Type B pancreatic cell (in vitro differentiated cells): ENCODE measurements at places on chromosomes 7 and 10.

GRCh38 chr7:4830176-4830575 lies 31.7 kb downstream of the PAPOLB start:
- peak; percentile 81 for DNase-seq

DNA sequence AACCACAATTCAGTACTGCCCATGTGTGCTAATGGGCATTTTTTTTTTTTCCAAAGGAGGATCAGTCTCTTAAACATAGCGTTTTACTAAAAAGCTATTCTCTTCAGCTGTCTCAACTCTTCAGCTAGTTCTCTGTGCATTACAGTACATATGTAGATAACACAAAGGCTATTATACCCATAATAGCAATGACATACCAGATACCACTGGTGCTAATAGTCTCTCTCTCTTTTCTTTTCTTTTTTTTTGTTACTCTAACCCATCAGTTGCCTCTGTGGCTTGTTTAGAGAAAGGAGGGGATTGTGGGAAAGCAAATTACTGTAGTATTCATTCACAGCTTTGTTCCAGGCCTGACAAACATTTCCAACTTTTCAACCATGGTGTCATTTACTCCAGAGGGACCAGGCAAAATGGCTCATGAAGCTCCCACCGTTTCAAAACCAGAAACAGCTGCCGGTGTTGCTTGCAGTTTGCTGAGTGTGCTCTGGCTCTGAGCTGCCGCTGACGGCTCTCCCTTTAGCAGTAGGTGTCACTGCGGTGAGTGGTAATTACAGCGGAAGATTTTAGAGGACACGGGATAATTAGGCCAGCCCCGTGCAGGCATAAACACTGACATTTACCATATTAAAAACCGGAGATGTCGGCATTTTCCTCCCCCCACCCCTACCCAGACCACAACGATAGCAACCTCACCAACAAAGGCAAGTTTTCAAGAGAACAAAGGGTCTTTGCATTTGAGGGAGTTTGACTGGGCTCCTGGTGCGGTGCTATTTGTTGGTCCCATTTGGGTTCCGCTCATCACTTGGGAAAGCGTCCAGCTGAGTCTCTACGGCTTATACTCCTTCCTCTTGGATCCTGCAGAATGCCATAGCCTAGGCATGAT lies 1005.5 kb downstream of the KCNMA1 start:
- DNase-seq: no peak

DNA sequence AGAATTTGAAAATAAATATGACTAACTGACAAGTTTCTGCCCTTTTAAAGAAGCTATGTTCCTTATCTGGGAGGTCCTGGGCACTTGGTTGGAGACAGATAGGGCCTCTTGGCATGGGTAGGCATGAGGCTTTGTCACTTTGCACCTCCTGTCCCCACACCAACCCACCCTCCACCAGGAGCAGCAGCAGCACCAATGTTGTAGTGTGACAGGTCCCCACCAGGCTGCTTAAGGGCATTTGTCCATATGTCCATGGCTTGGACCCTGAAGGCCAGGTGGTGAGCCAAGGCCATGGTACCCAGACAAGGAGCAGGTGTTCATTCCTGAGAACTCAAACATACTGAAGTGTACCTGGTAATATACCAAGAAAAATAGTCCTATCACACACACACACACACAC lies 629.1 kb downstream of the ACTR3B start:
- no peak for DNase-seq

- no peak for DNase-seq
These were observed 42.9 kb downstream of the BLNK start for GRCh38 chr10:96228408-96228994.

DNA sequence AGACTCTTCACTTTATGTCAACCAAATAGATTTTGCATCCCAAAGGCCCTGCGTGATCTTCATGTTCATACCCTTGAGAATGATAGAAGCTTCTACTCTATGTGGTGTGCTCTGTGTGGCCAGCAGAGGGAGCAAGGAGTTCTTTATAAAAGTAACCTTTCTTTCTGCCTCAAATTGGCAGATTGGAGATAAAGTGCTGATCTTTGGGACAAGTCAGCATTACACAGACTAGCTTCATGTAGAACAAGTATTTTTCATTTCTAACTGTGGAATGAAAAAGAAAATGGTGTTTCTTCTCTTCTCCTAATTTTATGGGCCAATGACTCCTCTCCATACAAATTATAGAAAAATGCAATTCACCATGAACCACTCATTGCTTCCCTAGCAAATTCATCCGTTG lies 1214.1 kb downstream of the SORCS1 start:
- DNase-seq: no peak

DNA sequence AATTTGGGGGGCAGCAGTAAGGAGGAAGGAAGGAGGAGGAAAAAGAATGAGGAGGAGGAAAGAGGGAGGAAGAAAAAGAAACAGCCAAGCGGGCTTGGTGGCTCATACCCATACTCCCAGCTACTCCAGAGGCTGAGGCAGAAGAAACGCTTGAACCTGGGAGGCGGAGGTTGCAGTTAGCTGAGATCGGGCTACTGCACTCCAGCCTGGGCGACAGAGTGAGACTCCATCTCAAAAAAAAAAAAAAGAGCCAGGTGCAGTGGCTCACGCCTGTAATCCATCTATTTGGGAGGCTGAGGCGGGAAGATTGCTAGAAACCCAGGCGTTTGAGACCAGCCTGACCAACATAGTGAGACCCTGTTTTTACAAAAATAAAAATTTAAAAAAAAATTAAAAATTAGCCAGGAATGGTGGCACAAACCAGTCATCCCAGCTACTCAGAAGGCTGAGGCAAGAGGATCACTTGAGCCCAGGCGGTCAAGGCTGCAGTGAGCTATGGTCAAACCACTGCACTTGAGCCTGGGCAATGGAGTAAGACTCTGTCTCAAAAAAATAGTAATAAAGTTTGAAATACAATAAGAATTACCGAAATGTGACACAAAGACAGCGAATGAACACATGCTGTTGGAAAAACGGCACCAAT lies 14.1 kb upstream of the CRCP start:
- no peak for DNase-seq

- no peak for DNase-seq
These were observed 42.4 kb downstream of the P4HA1 start for GRCh38 chr10:73054286-73054685.

GRCh38 chr10:120606051-120606764 lies 149.2 kb downstream of the PLPP4 start:
- no peak for DNase-seq

- DNase-seq: no peak
These were observed 45.8 kb upstream of the PRSS58 start for GRCh38 chr7:142303650-142304049.

DNA sequence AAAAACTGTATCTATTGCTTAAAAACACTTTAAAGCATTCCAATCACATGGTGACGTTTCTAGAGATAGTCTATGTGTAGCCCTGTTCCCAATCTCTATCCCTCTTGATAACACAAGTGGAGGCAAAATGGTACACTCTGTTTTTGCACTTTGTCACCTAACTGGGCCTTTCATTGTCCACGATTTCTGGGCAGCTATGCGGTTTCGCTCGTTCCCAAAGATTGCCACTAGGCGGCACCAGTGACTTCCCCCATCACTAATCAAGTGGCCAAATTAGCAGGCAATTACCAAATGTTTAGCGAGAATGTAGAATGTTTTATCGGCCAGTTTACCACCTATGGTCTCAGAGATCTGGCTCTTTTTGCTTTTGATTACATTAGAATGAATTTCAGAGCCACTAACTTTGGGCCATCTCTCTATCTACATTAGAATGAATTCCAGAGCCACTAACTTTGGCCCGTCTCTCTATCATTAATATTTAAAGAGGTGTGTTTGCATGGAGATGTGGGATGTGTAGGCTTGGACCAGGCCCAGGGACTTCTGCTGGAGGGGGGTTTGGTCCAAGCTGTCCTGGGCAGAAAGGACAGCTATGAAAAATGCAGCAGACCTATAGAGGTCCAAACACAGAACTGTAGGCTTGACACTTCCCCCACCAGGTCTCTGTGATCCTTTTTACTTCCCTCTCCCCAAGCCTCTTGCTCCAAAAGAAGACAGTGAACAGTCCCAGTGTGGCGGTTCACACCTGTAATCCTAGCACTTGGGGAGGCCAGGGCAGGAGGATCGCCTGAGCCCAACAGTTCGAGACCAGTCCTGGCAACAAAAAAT lies 90.1 kb downstream of the EPC1 start:
- DNase-seq: no peak

GRCh38 chr7:27202862-27203134 lies 2.9 kb upstream of the HOXA13 start:
- DNase-seq: no peak

GRCh38 chr7:122438006-122438405 lies 133.5 kb upstream of the FEZF1 start:
- no peak for DNase-seq

GRCh38 chr7:25804154-25804553 lies 347.8 kb upstream of the NFE2L3 start:
- no peak for DNase-seq

- no peak for DNase-seq
These were observed 107.0 kb upstream of the KIF5B start for GRCh38 chr10:32163071-32163761.

DNA sequence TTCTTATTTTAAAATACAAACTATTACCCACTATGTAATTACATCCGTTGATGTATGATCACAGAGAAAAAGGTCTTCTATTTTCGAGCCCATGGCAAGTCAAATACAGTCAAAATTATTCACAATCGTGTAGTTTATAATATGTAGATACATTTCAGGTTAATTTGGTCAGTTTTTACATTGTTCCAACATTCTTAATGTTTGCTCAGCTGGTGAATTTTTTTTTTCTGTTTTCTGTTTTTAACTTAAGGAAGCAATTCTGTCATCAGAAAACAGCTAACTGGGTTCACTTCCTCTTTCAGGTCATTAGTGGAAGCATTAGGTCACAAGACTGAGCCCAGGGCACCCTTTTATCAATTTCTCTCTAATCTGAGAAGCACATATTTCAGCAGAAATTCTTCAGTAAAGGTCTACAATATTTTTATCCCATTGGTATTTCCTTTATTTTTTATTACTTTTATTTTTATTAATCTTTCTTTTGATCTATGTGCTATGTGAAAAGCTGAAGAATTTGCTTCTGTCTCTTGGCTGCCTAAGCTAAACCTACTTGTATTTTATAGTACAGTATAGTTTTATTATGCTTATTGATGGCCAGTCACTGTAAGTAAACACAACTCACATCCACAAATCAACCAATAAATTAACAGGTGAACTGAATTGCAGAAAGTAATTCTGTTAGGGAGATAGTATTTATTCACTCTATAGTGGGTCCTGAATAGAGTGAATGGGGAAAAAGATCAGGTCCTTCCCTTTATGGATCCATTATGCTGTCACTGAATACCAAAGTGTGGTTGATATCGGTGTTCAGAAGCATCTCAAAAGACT lies 84.6 kb downstream of the ICA1 start:
- DNase-seq: no peak

GRCh38 chr10:110695539-110695886 lies 51.4 kb downstream of the RBM20 start:
- no peak for DNase-seq

- DNase-seq: no peak
These were observed 19.4 kb upstream of the FRAT2 start for GRCh38 chr10:97353945-97354344.

- DNase-seq: no peak
These were observed 119.5 kb downstream of the CCSER2 start for GRCh38 chr10:84447701-84448400.

GRCh38 chr7:67392596-67393438 lies 396.2 kb downstream of the TYW1 start:
- no peak for DNase-seq

GRCh38 chr7:136399385-136399784 lies 422.2 kb upstream of the MTPN start:
- no peak for DNase-seq

DNA sequence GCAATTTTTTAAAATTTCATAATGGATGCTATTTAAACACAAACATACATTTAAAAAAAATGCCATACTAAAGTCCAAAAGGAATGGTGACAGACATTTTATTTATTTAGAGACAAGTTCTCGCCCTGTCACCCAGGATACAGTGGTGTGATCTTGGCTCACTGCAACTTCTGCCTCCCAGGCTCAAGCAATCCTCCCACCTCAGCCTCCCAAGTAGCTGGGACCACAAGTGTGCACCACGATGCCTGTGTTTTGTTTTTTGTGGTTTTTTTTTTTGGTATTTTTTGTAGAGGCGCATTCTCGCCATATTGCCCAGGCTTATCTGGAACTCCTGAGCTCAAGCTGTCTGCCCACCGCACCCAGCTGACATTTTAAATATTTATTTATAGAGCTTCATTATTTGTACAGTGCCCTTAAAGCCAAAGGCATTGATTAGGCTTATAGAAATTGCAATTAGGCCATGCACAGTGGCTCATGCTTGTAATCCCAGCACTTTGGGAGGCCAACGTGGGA lies 703.5 kb downstream of the AUTS2 start:
- no peak for DNase-seq

GRCh38 chr10:63206997-63207811 lies 74.1 kb downstream of the NRBF2 start:
- no peak for DNase-seq

DNA sequence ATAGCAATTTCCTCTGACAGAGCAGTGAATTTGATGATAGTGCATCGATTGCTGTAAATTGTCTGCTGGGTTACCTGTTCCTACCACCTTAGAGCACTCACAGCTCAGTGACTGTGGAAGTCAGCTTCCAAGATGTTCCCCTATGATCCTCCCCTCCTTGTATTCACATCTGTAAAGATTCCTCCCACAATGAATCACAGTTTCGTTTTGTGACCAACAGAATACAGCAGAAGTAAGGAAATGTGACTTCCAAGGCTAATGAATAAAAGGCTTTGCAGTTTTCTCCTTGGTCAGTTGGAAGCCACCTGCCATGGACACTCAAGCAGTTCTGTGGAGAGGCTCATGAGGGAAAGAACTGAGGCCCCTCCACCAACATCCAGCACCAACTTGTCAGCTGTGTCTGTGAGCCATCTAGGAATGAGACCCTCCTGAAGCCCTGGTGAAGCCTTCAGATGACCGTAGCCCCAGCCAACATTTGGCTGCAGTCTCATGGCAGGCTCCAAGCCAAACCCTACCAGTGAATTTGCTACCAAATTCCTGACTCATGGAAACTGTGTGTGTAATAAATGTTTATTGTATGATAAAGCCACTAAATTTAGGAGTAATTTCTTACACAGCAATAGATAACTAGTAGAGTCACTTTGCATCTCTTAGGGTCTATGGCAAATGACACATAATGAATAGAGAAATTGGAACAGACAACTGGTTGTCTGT lies 309.5 kb upstream of the NPVF start:
- DNase-seq: no peak

DNA sequence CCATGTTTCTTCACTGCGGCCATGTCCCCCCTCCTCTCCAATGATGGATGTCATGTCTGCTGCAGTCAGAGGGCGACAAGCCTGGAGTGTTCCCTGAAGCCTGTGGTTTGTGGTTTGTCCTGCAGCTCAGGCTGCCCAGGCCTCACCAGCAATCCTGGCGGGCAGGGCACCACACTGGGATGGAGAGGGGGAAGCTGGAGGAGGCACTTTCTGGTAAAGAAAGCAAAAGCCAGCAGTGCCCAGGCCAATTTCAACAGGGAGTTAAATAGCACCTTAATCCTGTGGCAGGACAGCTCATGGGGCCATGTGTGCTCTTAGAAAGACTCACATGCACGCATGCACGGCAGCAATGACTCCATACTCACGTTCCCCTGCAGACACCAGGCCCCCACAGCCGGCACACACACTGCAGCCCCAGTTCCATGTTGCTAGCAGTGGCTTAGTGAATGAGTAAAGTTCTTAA lies 158.3 kb downstream of the EGFR start:
- DNase-seq: no peak

GRCh38 chr10:98172495-98172894 lies 38.0 kb downstream of the R3HCC1L start:
- no peak for DNase-seq

GRCh38 chr7:20183086-20183485 lies 34.1 kb downstream of the MACC1 start:
- no peak for DNase-seq
